Esophagus squamous epithelium (tissue), 5 donors: ENCODE measurements at places on chromosomes 3 and 15. TPM values are rescaled to one million over a fixed set of nuclear protein-coding genes. Genes with fewer than 3 reads are reported as not detected.

- H3K27ac ChIP-seq, result no peak overlapping the region
- H3K4me1 ChIP-seq, result no peaks in the 10 kb centered on the region
- no peak for DNase-seq
- no peaks in the 10 kb centered on the region for H3K36me3 ChIP-seq
- H3K4me3 ChIP-seq, result no peak overlapping the region
These were observed 34.9 kb upstream of the SLC25A36 start for GRCh38 chr3:140906785-140907184.

DNA sequence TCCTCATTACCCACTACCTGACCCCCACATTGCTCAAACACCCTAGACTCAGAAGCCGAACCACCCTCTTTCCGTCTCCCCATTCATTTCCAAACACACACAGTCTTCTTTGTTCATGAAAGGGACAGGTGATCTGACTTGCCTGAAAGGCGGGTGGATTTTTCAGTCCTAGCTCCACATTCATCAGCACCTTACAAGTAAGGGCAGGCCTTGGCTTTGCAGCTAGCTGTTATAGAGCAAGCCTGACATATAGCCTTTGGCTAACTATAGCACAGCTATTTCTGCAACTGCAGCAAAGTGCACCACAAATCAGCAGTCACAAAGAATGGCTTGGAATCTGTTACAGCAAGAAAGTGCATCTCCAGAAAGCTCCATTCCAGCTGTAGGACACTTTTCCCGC is 139.8 kb downstream of the XXYLT1 start:
- no peak for DNase-seq
- H3K27me3 ChIP-seq, result no peaks in the 10 kb centered on the region
- no peaks in the 10 kb centered on the region for H3K36me3 ChIP-seq

DNA sequence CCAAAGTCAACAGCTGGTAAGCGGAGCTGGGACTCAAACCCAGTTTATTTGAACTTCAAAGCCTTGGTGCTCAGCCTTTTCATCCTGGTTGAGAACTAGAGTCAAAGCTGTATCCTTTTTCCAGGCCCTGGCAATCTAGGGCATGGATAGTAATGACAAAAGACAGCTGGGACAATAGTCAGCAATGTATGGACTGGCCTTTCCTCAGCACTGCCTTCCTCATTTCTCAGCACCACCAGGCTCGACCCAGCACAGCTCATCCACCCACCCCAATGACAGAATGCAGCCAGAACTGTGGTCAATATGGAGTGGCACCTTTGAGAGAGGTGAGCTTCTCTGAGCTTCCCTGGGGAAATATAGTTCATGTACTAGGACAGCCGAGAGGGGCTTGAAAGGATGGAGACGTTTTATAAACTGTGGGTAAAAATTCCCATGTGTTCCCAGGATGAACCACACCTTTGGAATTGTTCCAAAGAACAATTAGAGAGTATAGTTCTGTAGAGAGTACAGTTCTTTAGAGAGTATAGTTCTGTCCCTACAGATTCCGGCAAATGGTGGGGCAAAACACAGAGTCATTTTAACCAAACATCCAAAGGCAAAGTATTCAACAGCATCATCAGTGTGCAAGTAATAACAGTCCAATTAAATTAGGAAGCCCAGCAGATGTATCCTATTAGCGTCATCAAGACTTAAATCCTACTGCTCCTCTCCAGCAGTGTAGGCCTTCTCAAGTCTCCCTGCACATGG is 30.2 kb upstream of the IREB2 start:
- no peaks in the 10 kb centered on the region for H3K36me3 ChIP-seq
- no peaks in the 10 kb centered on the region for H3K27me3 ChIP-seq

Gene CEP97
- total RNA-seq, result 3.0 TPM

GRCh38 chr15:41416128-41416741 is 660 bp upstream of the RTF1 start:
- H3K4me1 ChIP-seq, result peaks cover 20% of the 10 kb centered on the region
- peak overlapping the region; percentile 94 for H3K27ac ChIP-seq
- peak overlapping the region; percentile 83 for H3K4me3 ChIP-seq

DNA sequence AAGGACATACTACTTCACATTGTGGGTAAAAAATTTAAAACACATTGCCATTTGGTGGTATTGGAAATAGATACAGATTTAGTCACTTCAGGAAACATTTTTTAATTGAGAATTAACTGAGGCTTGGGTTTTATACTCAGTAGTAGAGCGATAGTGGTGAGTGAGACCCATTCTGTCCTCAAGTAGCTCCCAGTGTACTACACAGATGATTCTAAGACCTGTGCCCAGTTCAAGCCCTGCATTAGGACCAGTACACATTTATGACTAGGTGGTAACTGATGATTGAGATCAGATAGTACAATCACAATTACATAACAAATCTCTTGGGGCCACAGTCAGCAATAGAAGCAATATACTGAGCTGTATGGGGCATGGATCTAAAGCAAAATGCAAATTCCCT is 67.4 kb downstream of the GADL1 start:
- DNase-seq, result no peak
- H3K4me3 ChIP-seq, result no peak overlapping the region
- no peaks in the 10 kb centered on the region for H3K36me3 ChIP-seq

GRCh38 chr3:154060238-154061000 is 60.8 kb upstream of the ARHGEF26 start:
- H3K27ac ChIP-seq, result peak overlapping the region; percentile 63
- H3K4me1 ChIP-seq, result peaks cover 12% of the 10 kb centered on the region
- no peak for DNase-seq
- no peak overlapping the region for H3K4me3 ChIP-seq

DNA sequence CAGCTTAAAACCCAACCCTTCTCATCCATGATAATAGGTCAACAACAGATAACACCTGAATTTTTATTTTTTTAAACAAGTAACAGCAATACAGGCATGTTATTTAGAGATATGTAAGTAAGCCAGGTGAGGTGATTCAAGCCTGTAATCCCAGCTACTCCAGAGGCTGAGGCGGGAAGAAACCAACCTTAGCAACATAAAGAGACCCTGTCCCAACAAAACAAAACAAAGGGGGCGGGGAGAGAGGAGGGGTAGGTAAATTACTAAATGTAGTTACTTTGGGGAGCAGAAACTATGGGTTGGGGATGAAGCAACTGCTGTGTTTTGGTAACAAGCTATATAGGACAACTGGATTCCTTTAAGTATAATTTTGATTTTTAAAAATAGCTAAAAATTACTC is 47.0 kb downstream of the GNB4 start:
- no peaks in the 10 kb centered on the region for H3K4me1 ChIP-seq
- no peak overlapping the region for H3K27ac ChIP-seq
- no peaks in the 10 kb centered on the region for H3K36me3 ChIP-seq
- H3K4me3 ChIP-seq, result no peak overlapping the region
- DNase-seq, result no peak

DNA sequence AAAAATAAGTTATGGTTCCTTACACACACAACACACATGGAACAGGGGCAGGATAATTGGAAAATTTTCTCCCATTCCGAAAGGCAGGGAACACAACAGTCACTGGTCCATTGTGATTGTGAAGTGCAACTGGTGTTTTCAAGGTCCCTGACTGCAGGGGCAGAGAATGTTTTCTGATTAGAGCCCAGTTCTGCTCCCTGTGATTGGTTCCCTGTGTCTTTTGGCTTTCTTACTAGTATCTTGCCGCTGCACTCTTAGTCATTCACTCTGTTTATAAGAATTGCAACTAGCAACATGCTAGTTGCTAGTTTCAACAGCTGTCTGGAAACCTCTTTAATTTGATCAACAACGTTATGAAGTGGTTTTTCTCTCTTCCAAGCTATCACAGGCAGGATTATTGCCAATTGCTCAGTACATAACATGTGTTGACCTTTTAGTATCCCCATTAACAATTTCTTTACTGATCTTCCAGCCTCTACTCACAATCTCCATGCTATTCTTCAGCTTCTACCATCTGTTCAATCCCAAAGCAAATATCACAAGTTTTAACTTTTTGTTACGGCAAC is 177.5 kb downstream of the EPHA6 start:
- H3K27ac ChIP-seq, result no peak overlapping the region
- H3K4me3 ChIP-seq, result no peak overlapping the region
- H3K4me1 ChIP-seq, result no peaks in the 10 kb centered on the region

GRCh38 chr3:177512945-177513814 is 315.9 kb upstream of the TBL1XR1 start:
- no peaks in the 10 kb centered on the region for H3K36me3 ChIP-seq
- H3K27me3 ChIP-seq, result no peaks in the 10 kb centered on the region
- no peak for DNase-seq
- no peak overlapping the region for H3K27ac ChIP-seq
- H3K4me1 ChIP-seq, result peaks cover 29% of the 10 kb centered on the region
- no peak overlapping the region for H3K4me3 ChIP-seq

Gene ITIH1
- not detected for total RNA-seq

- no peak overlapping the region for H3K27ac ChIP-seq
- no peak overlapping the region for H3K4me3 ChIP-seq
- H3K27me3 ChIP-seq, result no peaks in the 10 kb centered on the region
- DNase-seq, result no peak
- H3K4me1 ChIP-seq, result no peaks in the 10 kb centered on the region
These were observed 11.1 kb upstream of the RTP2 start for GRCh38 chr3:187713504-187713903.

- no peaks in the 10 kb centered on the region for H3K27me3 ChIP-seq
- no peaks in the 10 kb centered on the region for H3K36me3 ChIP-seq
- no peak overlapping the region for H3K27ac ChIP-seq
- no peak for DNase-seq
These were observed 296.1 kb downstream of the RPLP1 start for GRCh38 chr15:69748576-69749185.

Gene FILIP1L
- 23.5 TPM for total RNA-seq

DNA sequence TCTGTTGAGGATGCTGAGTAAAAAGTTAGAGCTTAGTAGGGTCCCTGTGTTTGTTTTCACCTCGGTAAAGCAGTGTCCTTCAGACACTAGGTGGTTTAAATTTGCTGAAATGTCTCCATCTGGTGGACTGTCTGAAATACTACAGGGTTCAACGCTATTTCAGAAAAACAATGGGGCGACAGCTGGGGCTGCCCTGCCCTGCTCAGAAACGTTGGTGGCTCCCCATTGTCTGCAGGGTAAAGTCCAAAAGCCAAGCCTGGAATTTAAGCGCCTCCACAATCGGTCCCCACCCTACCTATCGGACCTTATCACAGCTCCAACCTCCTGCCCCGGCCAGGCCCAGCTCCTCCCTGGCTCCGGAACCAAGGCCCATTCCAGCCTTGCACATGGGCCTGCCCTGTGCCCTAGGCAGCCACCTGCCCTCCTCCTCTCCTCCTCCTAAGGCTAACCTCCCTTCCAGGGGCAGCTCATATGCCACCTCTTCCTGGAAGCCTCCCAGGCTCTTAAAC is 4.3 kb upstream of the TSEN2 start:
- H3K36me3 ChIP-seq, result no peaks in the 10 kb centered on the region
- DNase-seq, result no peak
- no peaks in the 10 kb centered on the region for H3K27me3 ChIP-seq
- no peak overlapping the region for H3K4me3 ChIP-seq
- no peak overlapping the region for H3K27ac ChIP-seq

- H3K27me3 ChIP-seq, result no peaks in the 10 kb centered on the region
- H3K36me3 ChIP-seq, result no peaks in the 10 kb centered on the region
- no peaks in the 10 kb centered on the region for H3K4me1 ChIP-seq
These were observed 297.9 kb downstream of the RYR3 start for GRCh38 chr15:33608714-33609113.

Gene AGBL1
- total RNA-seq, result 0.11 TPM

GRCh38 chr3:188505151-188505550 is 351.2 kb downstream of the LPP start:
- no peak for DNase-seq
- H3K4me3 ChIP-seq, result no peak overlapping the region
- H3K4me1 ChIP-seq, result no peaks in the 10 kb centered on the region

Gene GABRG3
- total RNA-seq, result 0.04 TPM

Gene LTF
- total RNA-seq, result 0.57 TPM

- no peaks in the 10 kb centered on the region for H3K4me1 ChIP-seq
- H3K27ac ChIP-seq, result no peak overlapping the region
- no peak overlapping the region for H3K4me3 ChIP-seq
- H3K27me3 ChIP-seq, result no peaks in the 10 kb centered on the region
- H3K36me3 ChIP-seq, result no peaks in the 10 kb centered on the region
- no peak for DNase-seq
These were observed 144.1 kb upstream of the ALCAM start for GRCh38 chr3:105222568-105223093.

GRCh38 chr15:62545467-62546227 is 380.6 kb upstream of the C2CD4B start:
- H3K27ac ChIP-seq, result peak overlapping the region; percentile 57
- no peaks in the 10 kb centered on the region for H3K27me3 ChIP-seq
- DNase-seq, result no peak
- H3K4me3 ChIP-seq, result no peak overlapping the region
- H3K4me1 ChIP-seq, result peaks cover 21% of the 10 kb centered on the region
- no peaks in the 10 kb centered on the region for H3K36me3 ChIP-seq

Gene KATNBL1
- total RNA-seq, result 75.9 TPM

GRCh38 chr3:151201051-151201730 is 1.8 kb downstream of the GPR171 start:
- no peak overlapping the region for H3K27ac ChIP-seq
- DNase-seq, result no peak
- no peaks in the 10 kb centered on the region for H3K4me1 ChIP-seq
- no peaks in the 10 kb centered on the region for H3K27me3 ChIP-seq
- H3K36me3 ChIP-seq, result no peaks in the 10 kb centered on the region
- H3K4me3 ChIP-seq, result no peak overlapping the region

- DNase-seq, result no peak
- H3K4me1 ChIP-seq, result no peaks in the 10 kb centered on the region
- H3K27ac ChIP-seq, result no peak overlapping the region
- H3K27me3 ChIP-seq, result no peaks in the 10 kb centered on the region
- no peaks in the 10 kb centered on the region for H3K36me3 ChIP-seq
These were observed 249.7 kb downstream of the ADAMTS17 start for GRCh38 chr15:100092034-100092433.

DNA sequence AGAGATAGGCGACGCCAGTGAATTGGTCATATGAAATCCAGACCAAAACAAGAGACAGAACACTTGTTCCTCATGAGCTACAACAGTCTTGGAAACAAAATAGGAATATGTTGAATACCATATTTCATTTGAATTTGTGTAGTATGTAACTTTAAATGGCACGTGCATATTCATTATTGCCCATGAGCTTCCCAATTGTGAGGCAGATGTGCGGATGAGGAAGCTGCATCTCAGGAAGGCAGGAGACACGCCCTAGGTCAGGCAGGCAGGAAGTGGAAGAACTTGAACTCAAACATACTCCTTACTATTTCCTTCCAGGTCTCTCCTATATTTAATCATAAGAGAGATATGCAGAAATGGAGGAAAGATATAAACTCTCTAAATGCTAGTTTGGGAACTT is 106.8 kb upstream of the SLC2A2 start:
- peaks cover 5% of the 10 kb centered on the region for H3K36me3 ChIP-seq
- H3K4me3 ChIP-seq, result no peak overlapping the region
- no peaks in the 10 kb centered on the region for H3K4me1 ChIP-seq
- H3K27me3 ChIP-seq, result no peaks in the 10 kb centered on the region
- no peak for DNase-seq

Gene SI
- not detected for total RNA-seq

- H3K4me3 ChIP-seq, result no peak overlapping the region
- H3K36me3 ChIP-seq, result peaks cover 36% of the 10 kb centered on the region
- no peak for DNase-seq
- no peaks in the 10 kb centered on the region for H3K27me3 ChIP-seq
- peaks cover 53% of the 10 kb centered on the region for H3K4me1 ChIP-seq
These were observed 72.4 kb downstream of the TBC1D2B start for GRCh38 chr15:78004919-78005634.

Gene CDHR4
- not detected for total RNA-seq

GRCh38 chr3:150867434-150867833 is 37.8 kb downstream of the MINDY4B start:
- no peaks in the 10 kb centered on the region for H3K36me3 ChIP-seq
- H3K4me3 ChIP-seq, result no peak overlapping the region
- no peak overlapping the region for H3K27ac ChIP-seq
- DNase-seq, result no peak

- no peak for DNase-seq
- no peaks in the 10 kb centered on the region for H3K4me1 ChIP-seq
- no peak overlapping the region for H3K27ac ChIP-seq
- no peak overlapping the region for H3K4me3 ChIP-seq
- H3K36me3 ChIP-seq, result no peaks in the 10 kb centered on the region
These were observed 80.3 kb downstream of the FLNB start for GRCh38 chr3:58088501-58088900.
